AG04449 (cell line): ENCODE measurements at places on chromosomes 6 and 20.

GRCh38 chr6:74075896-74076295, 379.9 kb downstream of the CD109 start:
- DNase-seq = no peak

DNA sequence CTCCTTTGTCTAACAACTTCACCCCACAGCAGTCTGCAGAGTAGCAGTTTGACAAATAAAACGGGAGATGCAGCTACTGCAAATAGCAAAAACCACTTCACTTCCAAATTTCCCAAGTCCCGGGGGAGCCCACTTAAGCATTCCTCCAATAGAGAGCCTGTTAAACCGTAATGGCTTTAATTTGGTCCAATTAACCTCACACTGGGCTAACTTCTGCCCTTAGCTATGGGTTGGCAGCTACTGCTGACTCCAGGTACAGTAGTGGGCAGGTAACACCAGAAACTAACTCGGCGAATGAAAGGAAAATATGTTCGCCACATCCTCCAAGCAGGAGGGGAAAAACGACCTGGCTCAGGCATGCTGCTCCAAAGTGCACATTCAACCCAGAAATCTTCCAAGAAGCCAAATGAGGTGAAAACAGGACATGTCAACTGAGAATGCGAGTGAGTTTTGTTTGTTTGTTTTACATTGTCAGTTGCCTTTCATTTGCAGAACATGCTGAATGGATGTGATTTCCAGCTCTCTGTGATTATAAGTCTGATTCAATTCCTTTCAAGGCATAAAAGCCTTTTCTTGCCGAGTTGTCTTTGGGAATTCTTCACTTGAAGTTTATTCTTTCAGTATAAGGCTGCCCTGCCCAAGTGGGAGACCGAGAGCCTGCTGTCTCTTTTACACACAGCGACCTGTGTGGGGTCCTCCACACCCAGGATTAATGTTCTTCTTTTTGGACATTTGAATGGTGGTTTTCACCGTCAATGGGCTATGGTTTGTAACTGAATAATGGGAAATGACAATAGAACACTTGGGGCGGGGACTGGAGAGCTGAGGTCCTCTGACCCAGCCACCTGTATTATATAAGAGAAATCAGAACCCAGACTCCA, 117.3 kb upstream of the ARMC2 start:
- no peak for DNase-seq

- no peak for DNase-seq
Observed at GRCh38 chr20:24675651-24676352, 206.4 kb downstream of the SYNDIG1 start.

GRCh38 chr6:68122032-68122431, 513.0 kb upstream of the ADGRB3 start:
- DNase-seq = no peak

DNA sequence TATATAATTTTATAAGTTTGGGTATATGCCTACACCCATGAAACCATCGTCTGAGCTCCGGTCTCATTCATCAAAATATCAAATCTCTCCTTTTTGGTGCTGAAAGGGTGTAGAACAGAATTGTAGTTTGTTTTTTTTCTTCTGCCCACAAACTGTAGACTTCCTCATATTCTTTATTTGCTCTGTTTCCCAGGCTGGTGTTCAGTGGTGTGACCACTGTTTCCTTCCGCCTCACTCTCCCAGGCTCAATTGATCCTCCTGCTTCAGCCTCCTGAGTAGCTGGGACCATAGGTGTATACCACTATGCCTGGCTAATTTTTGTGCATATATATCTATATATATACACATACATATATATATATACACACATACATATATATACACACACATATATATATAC, 139.6 kb upstream of the HCRTR2 start:
- DNase-seq = no peak

GRCh38 chr20:44489931-44490330, 14.3 kb downstream of the TTPAL start:
- no peak for DNase-seq

DNA sequence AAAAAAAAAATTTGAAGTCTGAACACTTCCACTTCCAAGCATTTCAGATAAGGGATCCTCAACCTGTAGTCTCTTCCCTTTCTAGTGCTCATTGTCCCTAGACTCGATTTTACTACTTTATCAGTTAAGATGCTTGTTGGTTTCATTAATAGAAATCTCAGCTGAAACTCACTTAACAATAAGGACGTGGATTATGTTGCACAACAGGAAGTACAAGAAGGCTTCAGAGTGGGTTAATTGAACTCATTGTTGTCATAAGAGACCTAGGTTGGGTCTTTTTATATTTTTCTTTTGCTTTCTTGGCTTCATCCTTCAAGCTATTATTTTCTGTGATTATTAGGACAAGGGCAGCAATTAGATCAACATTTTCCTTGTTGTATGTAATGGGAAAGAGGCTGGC, 175.2 kb downstream of the CDKAL1 start:
- DNase-seq = no peak

- DNase-seq = no peak
Observed at GRCh38 chr6:137808191-137808590, 58.9 kb upstream of the TNFAIP3 start.
